NCI-H146 (cell line): ENCODE measurements at places on chromosomes 6 and 20.

- no peak for DNase-seq
These were observed 144.6 kb downstream of the TFAP2C start for GRCh38 chr20:56773749-56774148.

- no peak for DNase-seq
These were observed 63.5 kb upstream of the FAM8A1 start for GRCh38 chr6:17536586-17536985.

- DNase-seq, result no peak
These were observed 257.1 kb upstream of the ZFP64 start for GRCh38 chr20:52448513-52449232.

- DNase-seq, result no peak
These were observed 2.7 kb downstream of the CTSA start for GRCh38 chr20:45893831-45894230.

DNA sequence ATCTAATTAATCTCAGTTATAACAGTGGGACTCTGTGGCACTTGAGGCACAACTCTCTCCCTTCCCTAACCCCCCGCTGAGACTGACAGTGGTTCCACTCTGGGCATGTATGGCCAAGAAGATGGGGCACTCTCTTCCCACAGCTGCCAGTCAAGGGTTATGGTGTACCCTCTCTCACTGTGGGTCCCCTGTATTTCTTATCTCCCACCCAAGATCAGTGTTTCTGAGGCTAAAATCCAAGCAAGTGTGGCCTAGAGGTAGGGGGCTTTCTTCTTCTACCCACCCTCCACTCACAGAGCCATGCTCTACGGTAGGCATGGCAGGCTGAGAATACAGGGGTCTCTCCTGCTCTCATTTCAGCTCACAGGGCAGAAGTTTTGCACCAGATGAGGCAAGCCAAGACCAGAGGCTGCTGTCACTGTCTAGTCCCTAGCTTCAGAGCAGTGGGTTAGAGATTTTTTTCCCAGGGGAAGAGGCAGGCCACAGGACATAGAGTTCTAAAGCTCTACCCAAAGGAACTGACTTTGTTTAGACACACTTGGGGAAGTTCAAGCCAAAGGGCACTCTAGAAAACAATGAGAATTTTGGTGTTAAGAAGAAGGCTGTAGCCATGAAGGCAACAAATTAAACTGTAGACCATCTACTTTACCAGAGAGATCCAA lies 31.7 kb upstream of the HINT3 start:
- no peak for DNase-seq

DNA sequence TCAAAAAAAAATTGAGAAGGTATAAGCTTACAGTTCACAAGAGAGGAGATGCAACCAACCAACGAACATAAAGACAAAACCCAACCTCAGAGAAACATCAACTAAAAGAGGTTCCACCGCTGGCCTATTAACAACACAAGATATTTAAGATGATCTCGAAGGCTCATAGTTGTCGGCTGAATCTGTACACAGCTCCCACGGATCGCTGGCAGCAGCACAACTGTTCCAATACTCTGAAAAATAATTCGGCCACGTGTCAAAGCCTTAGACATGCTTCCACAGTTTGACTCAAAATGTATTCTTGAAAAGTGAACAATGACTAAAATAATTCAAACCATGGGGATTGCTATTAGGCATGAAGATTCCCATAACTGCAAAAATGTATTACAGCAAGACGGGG lies 13.7 kb downstream of the EXOC2 start:
- DNase-seq, result no peak

GRCh38 chr6:166419286-166419685 lies 36.5 kb upstream of the MPC1 start:
- DNase-seq, result no peak

DNA sequence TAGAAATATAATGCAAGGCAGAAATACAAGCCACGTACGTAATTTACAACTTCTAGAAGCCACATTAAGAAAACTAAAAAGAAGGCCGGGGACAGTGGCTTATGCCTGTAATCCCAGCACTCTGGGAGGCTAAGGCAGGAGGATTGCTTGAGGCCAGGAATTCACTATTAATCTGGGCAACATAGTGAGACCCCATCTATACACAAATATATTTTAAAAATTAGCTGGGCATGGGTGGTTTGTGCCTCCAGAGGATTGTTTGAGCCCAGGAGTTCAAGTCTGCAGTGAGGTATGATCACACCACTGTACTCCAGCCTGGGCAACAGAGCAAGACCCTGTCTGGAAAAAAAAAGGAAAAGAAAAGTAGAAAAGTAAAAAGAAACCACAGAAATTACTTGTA lies 12.3 kb downstream of the MPC1 start:
- DNase-seq, result no peak

GRCh38 chr6:27230758-27231111 lies 16.8 kb upstream of the PRSS16 start:
- DNase-seq, result peak; percentile 64

DNA sequence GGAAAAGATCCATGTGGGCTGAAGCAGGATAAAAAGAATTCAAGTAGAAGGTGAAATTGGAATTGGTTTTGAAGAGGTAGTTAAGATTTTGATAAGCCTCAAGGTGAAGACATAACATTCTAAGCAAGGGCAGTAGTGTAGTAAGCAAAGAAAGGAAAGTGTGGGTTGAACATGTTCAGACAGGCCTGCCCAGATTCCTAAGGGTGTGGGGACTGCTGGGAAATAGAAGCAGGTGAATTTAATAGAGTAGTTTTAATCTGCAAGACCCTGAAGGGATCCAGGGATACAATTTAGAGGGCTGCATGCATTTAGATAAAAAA lies 19.1 kb downstream of the TAB2 start:
- peak; percentile 26 for DNase-seq

DNA sequence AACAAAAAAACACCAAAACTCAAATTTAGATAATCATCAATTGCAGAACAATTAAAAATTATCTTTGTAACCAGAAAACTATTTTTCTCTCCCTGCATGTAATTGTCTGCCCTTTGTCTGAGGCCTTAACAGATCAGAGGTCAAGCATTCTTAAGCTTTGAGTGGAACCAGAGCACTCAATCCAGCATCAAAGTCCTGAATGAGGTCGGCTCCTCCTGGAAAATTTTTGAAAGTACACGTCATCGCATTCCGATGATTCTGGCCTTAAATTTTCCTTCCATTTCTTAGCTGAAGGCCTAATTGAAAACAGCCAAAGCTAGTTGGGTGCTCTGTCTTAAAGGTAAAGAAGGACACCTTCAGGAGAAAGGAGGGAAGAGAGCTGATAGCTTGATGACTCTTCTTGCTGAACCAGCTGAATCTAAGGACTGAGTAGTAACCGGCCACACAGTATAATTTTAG lies 510.2 kb upstream of the SULF2 start:
- no peak for DNase-seq

DNA sequence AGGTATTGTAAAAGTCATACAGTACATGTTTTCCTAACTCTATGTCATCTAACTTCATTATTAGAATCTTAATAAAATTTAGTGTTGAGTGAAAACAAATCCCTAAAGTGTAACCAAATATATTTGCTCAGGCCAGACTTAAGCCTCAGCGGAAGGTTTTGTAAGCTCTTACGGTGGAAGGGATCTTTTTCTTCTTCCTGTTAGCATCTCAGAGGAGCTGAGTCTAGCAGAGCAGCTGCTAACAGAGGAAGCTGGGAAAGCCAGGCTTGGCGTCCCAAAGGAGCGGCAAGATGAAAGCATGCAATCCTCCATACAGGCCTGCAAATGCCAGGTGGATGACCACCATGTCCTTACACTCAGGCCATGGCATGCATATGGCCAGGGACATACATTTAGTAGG lies 72.4 kb downstream of the ADTRP start:
- DNase-seq, result no peak

GRCh38 chr6:118485601-118486550 lies 62.2 kb upstream of the PLN start:
- DNase-seq, result no peak

DNA sequence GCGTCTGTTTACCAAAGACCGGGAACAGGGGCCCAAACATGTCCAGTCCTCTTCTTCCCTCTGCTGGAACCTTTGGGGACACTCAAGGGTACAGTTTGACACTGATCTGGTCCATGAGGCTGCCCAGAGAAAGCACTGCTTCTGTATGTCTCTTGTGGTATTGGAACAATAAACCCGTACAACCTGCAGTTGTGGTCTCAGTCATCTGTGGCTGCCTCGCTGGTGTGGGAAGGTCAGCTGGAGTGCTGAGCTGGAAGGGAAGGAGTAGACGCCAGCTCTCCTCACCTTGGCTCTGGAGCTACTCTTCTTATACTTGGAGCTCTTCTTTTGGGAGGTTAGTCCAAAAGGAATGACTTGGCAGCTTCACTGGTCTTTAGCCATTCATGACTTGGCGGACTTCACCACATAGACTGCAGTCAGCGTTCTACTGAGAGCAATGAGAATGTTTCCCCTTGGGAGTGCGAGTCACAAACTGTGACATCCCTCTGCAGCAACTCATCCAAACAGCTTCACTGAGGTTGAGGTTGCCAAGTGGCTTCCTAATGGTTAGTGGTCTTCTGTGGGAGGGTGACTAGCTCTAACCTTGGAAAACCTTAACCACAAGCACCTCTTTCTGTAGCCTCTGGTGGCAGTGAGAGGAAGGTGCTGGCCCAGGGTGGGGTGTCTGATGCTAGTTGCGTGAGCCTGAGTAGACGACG lies 81.2 kb downstream of the ASXL1 start:
- no peak for DNase-seq

DNA sequence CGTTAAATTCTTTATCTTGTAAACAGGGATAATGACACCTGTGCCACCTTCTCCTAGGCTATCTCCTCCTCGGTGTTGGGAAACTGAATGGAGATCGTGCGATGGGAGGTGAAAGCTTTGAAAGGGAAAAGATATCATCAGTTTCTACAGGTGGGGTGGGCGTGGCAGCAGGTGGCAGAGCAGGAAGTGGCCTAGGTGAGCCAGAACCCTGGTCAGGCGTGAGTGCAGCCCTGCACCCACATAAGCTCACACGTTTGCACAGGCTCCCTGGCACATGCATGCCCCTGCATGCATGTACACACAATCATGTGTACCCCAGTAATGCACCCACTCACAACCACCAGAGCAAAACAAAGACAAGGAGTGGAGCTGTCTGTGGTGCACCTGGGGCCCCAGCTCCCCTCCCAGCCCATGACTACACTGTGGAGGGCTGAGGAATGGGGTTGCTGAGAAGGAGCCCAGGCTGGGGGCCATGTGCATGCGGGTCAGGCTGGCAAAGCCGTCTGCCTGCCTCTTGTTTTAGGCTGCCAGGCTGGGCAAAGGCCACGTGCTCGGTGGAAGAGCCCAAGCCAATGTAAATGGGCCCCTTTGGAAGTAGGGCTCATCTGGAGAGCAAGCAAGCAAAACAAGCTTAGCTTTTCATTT lies 61.5 kb downstream of the TFAP2C start:
- no peak for DNase-seq

DNA sequence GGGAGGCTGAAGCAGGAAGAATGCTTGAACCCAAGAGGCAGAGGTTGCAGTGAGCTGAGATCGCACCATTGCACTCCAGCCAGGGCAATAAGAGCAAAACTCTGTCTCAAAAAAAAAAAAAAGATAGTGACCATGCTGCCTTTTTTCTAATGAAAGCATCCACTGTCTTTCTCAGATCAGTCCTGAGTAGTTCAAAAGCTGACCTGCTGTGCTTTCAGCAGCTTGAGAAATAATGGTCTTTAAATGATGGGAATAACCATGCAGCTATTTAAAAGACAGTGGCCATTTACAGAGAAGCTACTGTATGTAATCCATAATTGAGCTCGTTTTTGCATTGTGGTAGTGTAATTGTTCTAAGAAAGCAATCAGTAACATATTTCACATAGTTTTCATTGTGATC lies 36.1 kb downstream of the DSTN start:
- no peak for DNase-seq

- DNase-seq, result no peak
These were observed 3.8 kb downstream of the NSFL1C start for GRCh38 chr20:1462834-1463233.
